ENCODE measurements at places on chromosomes 13 and 19. TPM values are rescaled to one million over a fixed set of nuclear protein-coding genes. Genes with fewer than 3 reads are reported as not detected.

ATXN8OS gene
- total RNA-seq = not detected

KCNK6 gene
- 11.8 TPM for total RNA-seq

DNA sequence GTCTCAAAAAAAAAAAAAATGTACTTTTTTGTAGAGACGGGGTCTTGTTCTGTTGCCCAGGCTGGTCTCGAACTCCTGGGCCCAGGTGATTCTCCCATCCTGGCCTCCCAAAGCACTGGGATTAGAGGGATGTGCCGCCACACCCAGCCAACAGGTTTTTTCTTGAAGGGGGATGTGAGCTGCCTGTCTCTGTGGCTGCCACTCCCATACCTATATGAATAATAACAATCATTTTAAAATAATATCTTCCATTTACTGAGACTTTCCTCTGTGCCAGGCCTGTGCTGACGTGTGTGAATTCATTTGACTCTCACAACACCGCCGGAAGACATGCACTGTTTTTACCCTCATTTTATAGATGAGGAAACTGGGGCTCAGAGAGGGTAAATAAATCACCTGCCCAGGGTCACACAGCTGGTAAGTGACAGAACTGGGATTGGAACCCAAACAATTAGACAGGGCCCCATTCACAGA is 7.2 kb upstream of the BCL3 start:
- no peak for DNase-seq

DNA sequence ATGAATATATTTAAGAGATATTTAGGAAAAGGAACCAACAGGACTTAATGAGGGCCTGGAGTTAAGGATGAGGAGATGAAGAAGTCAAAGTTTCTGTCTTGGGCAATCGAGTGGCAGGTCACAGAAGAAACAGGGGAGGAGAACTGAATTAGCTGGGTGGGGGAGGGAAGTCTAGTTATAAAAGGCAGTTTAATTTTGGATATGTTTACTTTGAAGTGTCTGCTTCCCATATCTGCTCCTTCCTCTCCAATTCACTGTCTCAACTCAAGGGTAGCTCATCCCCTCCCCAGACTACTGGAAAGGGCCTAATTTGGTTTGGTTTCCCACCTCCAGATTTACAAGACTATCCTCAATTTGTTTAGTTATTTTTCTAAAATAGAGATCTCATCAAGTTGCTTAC is 195.9 kb downstream of the VWA8 start:
- no peak for DNase-seq

DNA sequence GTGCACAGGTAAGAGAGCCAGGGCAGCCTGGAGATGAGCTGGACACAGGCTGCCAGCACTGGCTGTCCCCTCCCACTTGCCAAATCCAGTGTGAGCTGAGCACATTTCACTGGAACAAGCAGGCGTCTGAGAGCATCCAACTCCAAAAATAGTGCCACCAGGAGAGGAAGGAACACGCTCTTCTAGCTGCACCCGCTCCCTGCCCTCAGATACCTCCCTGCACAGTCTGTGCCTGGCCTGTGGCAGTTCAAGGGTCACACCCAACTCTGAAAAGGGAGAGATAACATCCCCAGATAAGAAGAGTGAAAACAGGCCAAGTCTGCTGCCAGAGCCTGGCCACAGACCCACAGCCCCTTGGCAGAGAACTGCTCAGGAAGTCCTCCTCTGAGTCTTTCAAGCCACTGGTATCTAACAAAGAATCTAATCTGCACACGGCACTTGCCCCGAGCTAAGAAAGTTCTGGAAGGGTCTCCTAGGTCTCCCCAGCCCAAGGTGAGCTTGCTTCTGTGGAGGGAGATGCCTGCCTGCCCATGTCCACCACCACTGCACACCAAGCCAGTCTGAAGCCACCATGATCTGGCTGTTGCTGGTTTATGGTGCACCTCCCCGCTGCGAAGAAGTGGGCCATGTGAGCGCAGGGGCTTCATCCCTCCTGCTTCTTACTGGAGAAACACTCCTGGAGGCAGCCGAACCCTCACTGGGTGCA is 14.7 kb downstream of the ELL start:
- no peak for DNase-seq

- DNase-seq = no peak
Observed at GRCh38 chr19:35641515-35642151, at the start of gene ETV2. TSS of gene ETV2 (plus strand) at chr19:35641745. CDS start at chr19:35642461, 716 bp downstream.

- DNase-seq = no peak
Observed at GRCh38 chr13:88979465-88980175, 1308.4 kb downstream of the SLITRK5 start.

ERICH4 gene
- not detected for total RNA-seq

DNA sequence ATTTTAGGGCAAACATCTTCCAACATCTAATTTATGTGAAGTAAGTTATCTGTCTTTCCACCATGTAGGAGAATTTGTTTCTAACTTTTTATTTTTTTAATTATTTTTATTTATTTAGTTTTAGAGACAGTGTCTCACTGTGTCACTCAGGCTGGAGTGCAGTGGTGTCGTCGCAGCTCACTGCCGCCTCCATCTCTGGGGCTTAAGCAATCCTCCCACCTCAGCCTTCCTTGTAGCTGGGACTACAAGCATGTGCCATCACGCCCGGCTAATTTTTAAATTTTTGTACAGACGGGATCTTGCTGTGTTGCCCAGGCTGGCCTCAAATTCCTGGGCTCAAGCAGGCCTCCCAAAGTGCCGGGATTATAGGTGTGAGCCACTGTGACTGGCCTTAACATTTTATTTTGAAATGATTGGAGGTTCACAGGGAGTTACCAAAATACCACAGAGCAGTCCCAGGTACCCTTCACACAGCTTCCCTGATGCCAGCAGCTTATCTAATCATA is 58.8 kb downstream of the CELF5 start:
- no peak for DNase-seq

DCLK1 gene
- 19.5 TPM for total RNA-seq

PLIN5 gene
- 15.9 TPM for total RNA-seq

DNA sequence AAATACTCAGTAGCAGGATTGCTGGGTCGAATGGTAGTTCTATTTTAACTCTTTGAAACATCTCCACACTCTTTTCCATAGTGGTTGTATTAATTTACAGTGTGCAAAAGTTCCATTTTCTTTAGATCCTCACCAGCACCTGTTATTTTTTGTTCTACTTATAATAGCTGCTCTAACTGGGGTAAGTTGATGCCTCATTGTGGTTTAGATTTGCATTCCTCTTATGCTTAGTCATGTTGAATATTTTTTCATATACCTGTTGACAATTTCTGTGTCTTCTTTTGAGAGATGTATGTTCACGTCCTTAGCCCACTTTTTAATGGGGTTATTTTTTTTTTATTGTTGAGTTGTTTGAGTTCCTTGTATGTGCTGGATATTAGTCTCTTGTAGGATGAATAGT is 144.6 kb downstream of the NBEA start:
- no peak for DNase-seq

ZNF878 gene
- total RNA-seq = 0.32 TPM

GRCh38 chr19:7916103-7916954 is 1.7 kb downstream of the TGFBR3L start:
- DNase-seq = peak; percentile 87

DNA sequence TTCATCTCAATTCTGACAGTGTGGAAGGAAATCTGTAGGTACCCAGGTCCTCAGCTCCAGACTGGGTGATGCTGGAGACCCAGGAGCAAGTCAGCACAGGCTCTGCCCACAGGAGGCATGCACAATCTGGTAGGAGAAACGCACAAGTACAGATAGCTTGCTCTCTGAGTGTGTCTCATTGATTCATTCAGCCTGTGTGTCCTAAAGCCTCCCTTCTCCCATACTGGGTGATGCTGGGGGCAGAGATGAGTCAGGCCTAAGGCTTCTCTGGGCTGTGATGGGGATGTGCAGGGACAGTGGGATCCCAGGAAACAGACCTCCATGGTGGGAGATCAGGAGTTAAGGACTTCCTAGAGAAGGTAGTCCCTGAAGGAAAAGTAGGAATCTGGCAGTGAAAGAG is 6.8 kb downstream of the ZNF526 start:
- no peak for DNase-seq

SELENOV gene
- total RNA-seq = not detected

DNA sequence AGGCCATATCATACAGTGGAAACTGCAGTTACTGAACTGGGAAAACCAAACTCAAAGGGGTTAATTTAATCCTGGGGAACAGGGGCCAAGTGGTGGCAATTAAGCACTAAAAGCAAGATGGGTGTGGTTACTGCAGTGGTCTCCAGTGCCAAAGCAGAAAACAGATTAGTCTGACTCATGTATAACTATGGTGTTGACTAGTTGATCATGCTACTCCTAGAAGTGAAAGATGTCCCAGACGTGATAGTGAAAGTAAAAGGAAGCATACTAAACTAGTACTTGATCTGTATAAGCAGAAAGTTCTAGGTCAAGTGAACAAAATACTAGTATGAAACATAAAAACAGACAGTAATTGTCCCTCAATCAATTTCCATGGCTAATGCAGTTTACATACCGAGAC is 360.0 kb upstream of the SLITRK5 start:
- no peak for DNase-seq

DNA sequence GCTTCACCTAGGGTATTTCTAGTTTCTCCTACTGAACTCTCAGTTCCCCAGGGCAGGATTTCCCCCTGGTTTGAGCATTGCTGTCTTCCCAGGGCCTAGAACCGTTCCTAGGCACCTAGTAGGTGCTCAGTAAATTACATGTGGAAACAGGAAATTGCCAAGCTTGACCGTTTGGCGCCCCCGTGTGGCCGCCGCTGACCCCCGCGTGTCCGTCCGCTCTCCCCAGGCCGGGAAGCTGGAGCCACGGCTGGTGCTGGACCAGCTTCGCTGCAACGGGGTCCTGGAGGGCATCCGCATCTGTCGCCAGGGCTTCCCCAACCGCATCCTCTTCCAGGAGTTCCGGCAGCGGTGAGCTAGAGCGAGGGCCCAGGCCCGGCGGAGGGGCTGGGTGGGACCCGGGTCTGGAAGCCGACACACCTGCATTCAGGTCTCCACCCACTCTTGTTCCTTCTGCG is 55.5 kb downstream of the MYH14 start:
- DNase-seq = peak; percentile 76

CYP4F2 gene
- not detected for total RNA-seq

- no peak for DNase-seq
Observed at GRCh38 chr13:109955598-109955997, 169.2 kb upstream of the IRS2 start.

MYPOP gene
- 7.2 TPM for total RNA-seq

B3GNT8 gene
- total RNA-seq = 21.8 TPM

JUNB gene
- 135 TPM for total RNA-seq

DNA sequence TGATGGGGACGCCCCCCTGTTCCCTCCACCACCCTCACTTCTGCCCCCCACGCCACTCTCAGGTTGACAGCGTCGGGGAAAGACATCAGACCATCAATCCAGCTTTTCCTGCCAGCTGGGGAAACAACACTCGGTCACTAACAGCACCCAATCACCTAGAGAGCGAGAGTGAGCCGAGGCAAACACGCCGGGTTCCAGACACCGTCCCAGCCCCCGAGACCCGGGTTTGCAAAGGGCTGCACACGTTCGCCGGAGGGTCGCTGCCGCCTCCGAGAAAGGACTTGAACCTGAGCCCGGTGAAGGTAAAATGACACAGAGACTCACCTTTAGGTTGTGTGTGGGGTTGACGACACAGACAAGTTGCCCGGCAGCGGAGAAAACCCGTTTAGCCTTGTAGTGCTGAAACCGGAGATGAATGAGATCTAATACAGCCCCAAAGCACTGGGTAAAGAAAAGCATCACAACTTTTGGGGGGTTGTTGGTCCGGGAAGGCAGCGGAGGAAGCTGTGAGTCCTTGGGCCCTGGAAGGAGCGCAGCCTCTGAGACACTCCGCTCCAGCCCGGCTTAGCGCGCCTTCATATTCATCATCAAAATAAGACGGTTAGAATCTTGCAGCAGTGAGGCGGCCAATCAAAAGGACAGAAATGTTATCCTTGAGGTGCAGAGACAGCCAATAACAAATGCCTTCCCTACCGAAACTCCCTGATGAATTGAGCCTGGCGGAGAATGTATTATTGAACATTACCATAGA is at the start of gene SIAH3:
SIAH3 (minus strand) TSS at position 583 of the 751 bp plus-strand sequence; CDS start at position 459, 124 bp downstream.
- DNase-seq = peak; percentile 12

GRCh38 chr19:34308381-34309367 is 54.3 kb downstream of the GARRE1 start:
- no peak for DNase-seq

VSTM1 gene
- 0.44 TPM for total RNA-seq

LPAR6 gene
- total RNA-seq = 22.9 TPM

GRCh38 chr13:74329962-74330361 is 195.8 kb upstream of the KLF12 start:
- no peak for DNase-seq

DNA sequence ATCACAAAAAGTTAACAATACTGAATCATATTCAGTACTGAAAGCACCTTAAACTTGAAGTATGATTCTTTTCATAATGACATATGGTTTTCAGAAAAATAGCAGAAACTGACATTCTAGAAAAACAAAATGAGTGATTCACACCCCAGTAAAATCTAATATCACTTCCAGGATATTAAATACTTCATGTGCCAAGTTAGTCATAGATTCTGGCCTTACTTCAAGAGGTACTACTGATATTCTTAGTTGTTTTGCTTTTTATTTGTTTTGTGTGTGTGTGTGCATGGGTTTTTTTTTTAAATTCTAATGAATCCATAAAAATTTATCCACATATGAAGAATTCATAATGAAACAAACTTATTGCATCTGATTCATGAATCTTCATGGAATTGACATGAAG is 207.9 kb upstream of the UFM1 start:
- DNase-seq = no peak

DNA sequence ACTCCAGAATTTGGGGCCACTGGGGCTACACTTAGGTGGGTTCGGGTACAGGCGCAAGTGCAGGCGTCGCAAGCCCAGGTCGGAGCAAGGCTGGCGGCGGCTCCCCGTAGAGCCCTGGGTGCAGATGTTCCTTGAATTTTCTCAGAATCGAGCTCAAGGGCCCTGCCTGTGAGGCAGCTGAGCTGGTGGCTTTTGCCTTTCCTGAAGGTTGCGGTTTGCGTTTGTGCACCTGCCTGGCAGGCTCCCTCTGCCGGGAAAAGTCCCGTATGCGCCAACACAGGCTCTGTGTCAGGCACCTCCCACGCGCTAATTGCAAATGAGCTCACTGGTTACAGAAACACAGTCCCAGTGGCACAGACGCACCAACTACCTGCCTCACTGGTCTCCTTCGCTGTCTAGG is 5.9 kb downstream of the DOHH start:
- no peak for DNase-seq

FCHO1 gene
- 12.7 TPM for total RNA-seq

- no peak for DNase-seq
Observed at GRCh38 chr13:101576977-101577376, 124.5 kb downstream of the ITGBL1 start.

TNNI3 gene
- total RNA-seq = 1.6 TPM
